Central memory CD8-positive, alpha-beta T cell (primary cell): ENCODE measurements at places on chromosomes 12 and 14.

DNA sequence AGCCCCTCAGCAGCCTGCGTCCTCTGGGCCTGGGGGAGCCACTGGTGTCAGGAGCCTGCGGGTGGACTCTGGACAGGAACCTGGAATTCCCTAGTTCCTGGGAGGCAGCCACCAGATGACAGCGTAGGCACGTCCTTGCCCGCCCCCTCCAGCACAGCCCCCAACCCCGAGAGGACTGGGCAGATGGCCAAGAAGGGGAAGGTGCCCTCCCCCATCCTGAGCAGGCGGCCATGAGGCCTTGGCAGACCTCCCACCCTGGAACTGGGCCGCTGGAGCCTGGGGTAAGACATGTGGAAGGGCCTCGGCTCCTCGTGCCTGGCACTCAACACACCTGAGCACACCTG, 60.4 kb upstream of the FBRSL1 start:
- peak overlapping the region; percentile 62 for H3K4me3 ChIP-seq
- DNase-seq = no peak
- H3K4me1 ChIP-seq = peaks cover 27% of the 10 kb centered on the region
- peaks cover 30% of the 10 kb centered on the region for H3K27me3 ChIP-seq
- no peaks in the 10 kb centered on the region for H3K36me3 ChIP-seq

- H3K4me1 ChIP-seq = no peaks in the 10 kb centered on the region
- no peak overlapping the region for H3K27ac ChIP-seq
- no peak for DNase-seq
- no peak overlapping the region for H3K4me3 ChIP-seq
- peaks cover 66% of the 10 kb centered on the region for H3K27me3 ChIP-seq
Observed at GRCh38 chr14:37587881-37588666, 7.0 kb downstream of the FOXA1 start.

GRCh38 chr12:56296295-56296694, 3.8 kb downstream of the CS start:
- peaks cover 28% of the 10 kb centered on the region for H3K36me3 ChIP-seq
- no peak overlapping the region for H3K27ac ChIP-seq
- no peak overlapping the region for H3K4me3 ChIP-seq
- no peak for DNase-seq

DNA sequence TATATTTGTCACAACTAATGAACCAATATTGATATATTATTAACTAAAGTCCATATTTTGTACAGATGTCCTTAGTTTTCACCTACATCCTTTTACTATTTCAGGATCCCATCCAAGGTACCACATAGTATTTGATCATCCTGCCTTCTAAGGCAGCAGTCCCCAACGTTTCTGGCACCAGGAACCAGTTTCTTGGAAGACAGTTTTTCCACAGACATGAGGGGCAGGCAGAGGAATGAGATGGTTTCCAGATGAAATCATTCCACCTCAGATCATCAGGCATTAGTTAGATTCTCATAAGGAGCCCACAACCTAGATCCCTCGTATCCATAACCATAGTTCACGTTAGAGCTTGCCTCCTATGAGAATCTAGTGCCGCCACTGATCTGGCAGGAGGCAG, 82.8 kb upstream of the BCL2L14 start:
- no peak for DNase-seq
- H3K4me3 ChIP-seq = no peak overlapping the region
- peaks cover 12% of the 10 kb centered on the region for H3K4me1 ChIP-seq
- H3K27me3 ChIP-seq = no peaks in the 10 kb centered on the region

DNA sequence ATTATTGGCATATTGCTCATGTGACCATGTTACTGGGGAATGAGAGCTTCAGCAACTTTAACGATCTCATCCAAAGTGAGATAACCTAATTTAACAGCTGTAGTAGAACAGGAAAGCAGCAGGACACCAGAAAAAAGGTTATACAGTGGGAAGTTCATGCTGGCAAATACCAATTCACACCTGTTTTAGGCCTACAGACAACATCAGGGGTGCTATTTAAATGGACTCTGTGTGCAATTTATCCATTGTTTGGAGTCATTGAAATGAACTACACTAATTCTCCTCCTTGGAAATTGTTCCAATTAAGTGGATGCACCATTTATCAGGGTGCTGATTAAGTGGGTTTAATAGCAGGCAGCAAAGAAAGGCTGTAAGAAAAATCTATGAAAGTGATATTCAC, 424.4 kb upstream of the LMO3 start:
- H3K4me1 ChIP-seq = no peaks in the 10 kb centered on the region
- DNase-seq = no peak
- H3K4me3 ChIP-seq = no peak overlapping the region
- no peaks in the 10 kb centered on the region for H3K27me3 ChIP-seq

DNA sequence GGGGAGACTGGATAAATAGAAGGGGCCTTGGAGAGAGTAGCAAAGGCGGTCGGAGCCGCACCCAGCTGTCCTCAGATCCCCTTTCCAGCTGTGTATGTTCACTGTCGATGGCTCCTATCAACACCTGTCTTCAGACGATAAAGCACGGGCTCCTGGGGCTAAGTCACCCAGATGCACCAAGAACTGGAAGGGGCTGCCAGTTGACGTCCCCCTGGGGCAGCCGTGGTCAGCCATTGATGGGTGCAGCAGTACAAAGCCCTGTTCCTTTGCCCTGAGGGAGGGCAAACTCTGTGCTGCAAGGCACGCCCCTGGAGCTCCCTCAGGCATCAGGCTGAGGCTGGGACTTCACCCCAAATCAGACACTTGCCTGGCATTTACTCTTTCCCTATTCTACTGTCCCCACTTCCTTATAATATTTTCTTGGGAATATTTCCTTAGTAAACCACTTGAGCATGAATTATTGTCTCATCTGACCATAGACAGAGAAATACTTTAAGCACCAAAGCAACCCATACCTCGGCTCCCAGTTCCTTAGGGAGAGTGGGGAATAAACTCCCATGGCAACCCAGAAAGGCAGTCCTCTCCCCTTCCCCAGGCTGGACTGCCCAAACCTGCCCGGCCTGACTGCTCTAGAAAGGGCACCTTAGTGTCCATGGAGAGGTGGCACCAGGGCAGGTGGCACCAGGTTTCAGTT, 59.6 kb upstream of the SCN8A start:
- H3K4me1 ChIP-seq = peaks cover 9% of the 10 kb centered on the region
- H3K4me3 ChIP-seq = no peak overlapping the region
- no peak for DNase-seq
- H3K36me3 ChIP-seq = no peaks in the 10 kb centered on the region
- peaks cover 24% of the 10 kb centered on the region for H3K27me3 ChIP-seq

DNA sequence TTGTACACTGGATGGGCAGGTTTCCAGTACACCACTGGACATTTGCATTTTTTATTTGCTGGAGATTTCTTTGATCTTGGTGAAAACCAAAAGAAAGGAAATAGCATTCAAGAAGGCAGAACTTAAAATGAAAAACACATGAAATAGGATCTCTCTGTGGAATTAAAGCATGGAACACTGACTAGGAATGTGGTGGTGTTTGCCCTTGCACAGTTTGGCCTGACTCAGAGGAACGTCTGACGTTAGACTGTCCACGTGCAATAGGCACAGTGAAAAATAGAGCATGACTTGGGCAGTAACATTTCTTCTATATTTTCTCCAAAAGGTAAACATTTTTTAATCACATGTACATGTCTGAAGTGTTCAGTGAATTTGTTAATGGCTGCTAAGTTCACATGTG, 474.1 kb upstream of the PRICKLE1 start:
- H3K27ac ChIP-seq = no peak overlapping the region
- no peak overlapping the region for H3K4me3 ChIP-seq
- no peaks in the 10 kb centered on the region for H3K4me1 ChIP-seq
- no peaks in the 10 kb centered on the region for H3K36me3 ChIP-seq
- DNase-seq = no peak

DNA sequence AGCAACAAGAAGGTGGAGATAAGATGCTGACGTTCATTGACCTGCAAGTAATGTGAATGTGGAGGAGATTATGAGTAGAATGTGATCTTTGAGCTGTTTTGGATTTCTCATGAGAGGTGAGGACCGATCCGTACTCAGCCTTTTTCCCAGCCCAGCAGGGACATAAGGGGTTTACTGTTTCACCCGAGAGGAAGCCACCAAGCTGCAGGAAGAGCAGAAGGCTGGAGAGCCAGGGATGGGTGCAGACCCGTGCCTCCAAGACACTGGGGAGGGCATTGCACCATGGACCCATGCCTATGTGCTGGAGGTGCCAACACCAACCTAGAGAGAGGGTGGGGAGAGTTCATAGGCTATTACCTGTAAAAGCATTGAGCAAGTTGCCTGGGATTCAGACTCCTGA, 206.0 kb upstream of the DIO3 start:
- no peaks in the 10 kb centered on the region for H3K36me3 ChIP-seq
- DNase-seq = no peak
- H3K27ac ChIP-seq = no peak overlapping the region

DNA sequence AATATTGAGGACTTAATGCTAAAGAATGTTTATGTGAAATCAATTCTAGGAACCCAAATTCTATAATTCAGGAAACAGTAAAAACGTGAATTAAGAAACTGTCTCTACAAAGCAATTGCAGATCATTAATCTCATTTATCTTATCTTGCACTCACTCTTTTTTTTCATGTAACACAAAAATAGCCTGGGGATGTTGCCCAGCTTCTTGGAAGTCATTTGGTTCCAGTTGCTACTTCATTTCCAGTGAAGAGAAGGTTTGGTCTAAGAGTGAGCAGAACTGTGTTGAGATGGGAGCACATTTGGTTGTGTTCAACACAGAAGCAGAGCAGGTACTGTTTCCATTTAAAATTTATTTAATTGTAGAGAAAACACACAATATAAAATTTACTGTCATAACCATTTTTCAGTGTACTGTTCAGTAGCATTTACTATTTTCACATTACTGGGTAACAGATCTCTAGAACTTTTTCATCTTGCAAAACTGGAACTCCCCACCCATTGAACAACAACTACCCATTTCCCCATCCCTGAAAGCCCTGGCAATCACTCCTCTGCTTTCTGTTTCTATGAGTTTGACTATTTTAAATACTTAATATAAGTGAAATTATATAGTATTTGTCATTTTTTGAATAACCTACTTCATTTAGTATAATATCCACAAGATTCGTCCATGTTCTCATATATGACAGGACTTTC, 9.7 kb downstream of the CLEC6A start:
- no peak overlapping the region for H3K4me3 ChIP-seq
- H3K27me3 ChIP-seq = peaks cover 55% of the 10 kb centered on the region
- no peaks in the 10 kb centered on the region for H3K4me1 ChIP-seq
- no peak for DNase-seq
- H3K27ac ChIP-seq = no peak overlapping the region

- peaks cover 37% of the 10 kb centered on the region for H3K4me1 ChIP-seq
- no peak for DNase-seq
- peak overlapping the region; percentile 81 for H3K27ac ChIP-seq
- peaks cover 35% of the 10 kb centered on the region for H3K36me3 ChIP-seq
- H3K27me3 ChIP-seq = no peaks in the 10 kb centered on the region
- no peak overlapping the region for H3K4me3 ChIP-seq
Observed at GRCh38 chr12:120771097-120771496, 45.5 kb downstream of the ACADS start.

DNA sequence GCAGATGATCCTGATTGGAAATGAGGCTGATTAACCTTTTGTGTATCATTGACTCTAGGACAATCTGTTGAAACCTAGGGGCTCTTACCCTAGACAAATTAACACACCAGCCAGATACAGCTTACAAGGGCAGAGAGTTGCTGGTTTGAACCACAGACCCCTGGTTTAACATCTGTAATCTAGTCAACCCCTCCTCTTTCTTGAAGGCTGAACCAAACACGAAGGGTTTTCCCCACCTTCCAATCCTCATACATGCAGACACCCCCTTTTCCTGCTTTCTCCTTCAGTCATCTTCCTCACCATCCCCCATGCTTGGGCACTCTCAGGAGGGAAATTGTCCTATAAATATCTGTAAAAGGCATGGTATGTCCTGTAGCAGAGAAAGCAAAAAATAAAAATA, 126.0 kb upstream of the HIF1A start:
- H3K4me1 ChIP-seq = peaks cover 23% of the 10 kb centered on the region
- H3K27me3 ChIP-seq = peaks cover 8% of the 10 kb centered on the region
- H3K36me3 ChIP-seq = peaks cover 7% of the 10 kb centered on the region
- H3K27ac ChIP-seq = no peak overlapping the region
- DNase-seq = no peak
- H3K4me3 ChIP-seq = peak overlapping the region; percentile 57

GRCh38 chr12:111124183-111124582, 203.8 kb upstream of the MYL2 start:
- H3K27ac ChIP-seq = no peak overlapping the region
- H3K27me3 ChIP-seq = peaks cover 26% of the 10 kb centered on the region
- no peak for DNase-seq
- H3K36me3 ChIP-seq = no peaks in the 10 kb centered on the region
- H3K4me3 ChIP-seq = no peak overlapping the region

GRCh38 chr12:11763760-11764520, 114.5 kb downstream of the ETV6 start:
- no peak overlapping the region for H3K4me3 ChIP-seq
- no peak for DNase-seq
- H3K27me3 ChIP-seq = no peaks in the 10 kb centered on the region
- peaks cover 52% of the 10 kb centered on the region for H3K4me1 ChIP-seq
- peak overlapping the region; percentile 8 for H3K27ac ChIP-seq

- no peak for DNase-seq
- peaks cover 32% of the 10 kb centered on the region for H3K36me3 ChIP-seq
- peaks cover 6% of the 10 kb centered on the region for H3K4me1 ChIP-seq
- H3K4me3 ChIP-seq = no peak overlapping the region
Observed at GRCh38 chr14:69066396-69067171, 86.3 kb downstream of the DCAF5 start.

GRCh38 chr14:103846543-103847450, 578 bp downstream of the PPP1R13B start:
- peaks cover 7% of the 10 kb centered on the region for H3K36me3 ChIP-seq
- peaks cover 9% of the 10 kb centered on the region for H3K4me1 ChIP-seq
- H3K27ac ChIP-seq = peak overlapping the region; percentile 35
- DNase-seq = no peak
- peak overlapping the region; percentile 83 for H3K4me3 ChIP-seq
- no peaks in the 10 kb centered on the region for H3K27me3 ChIP-seq

DNA sequence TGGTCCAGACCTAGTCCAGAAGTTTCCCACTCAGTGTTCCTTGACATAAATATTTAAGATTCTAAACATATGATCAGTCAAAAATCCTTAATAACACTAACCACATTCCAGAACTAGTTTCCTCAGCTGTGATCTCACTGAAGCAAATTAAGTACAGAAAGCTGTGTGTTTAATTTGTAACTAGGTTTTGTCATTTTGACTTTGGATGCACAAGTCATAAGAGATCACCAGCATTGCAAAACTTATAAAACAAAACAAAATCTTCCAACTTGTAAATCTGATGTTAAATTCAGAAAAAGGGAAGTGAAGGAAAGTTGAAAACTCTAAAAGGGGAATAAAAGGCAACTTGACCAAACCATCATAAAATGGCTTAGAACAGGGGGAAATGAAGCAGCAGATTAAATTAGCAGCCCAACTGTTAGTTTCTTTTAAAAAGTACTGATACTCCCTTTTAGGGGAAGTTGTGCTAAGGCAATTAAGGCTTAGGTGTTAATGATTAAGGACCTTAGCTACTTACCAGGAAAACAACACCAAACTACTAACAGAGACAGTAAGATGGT, 56.6 kb downstream of the SH2B3 start:
- H3K4me3 ChIP-seq = no peak overlapping the region
- peaks cover 11% of the 10 kb centered on the region for H3K36me3 ChIP-seq
- no peak for DNase-seq
- no peaks in the 10 kb centered on the region for H3K4me1 ChIP-seq

- peak; percentile 59 for DNase-seq
- peak overlapping the region; percentile 7 for H3K4me3 ChIP-seq
- H3K36me3 ChIP-seq = peaks cover 30% of the 10 kb centered on the region
Observed at GRCh38 chr12:25241167-25242020, 9.3 kb downstream of the KRAS start.

- H3K36me3 ChIP-seq = peaks cover 6% of the 10 kb centered on the region
- H3K27ac ChIP-seq = no peak overlapping the region
- no peaks in the 10 kb centered on the region for H3K27me3 ChIP-seq
- DNase-seq = no peak
Observed at GRCh38 chr12:116087399-116087798, 190.1 kb downstream of the MED13L start.
